ENCODE measurements at places on chromosomes 16 and 17.

GRCh38 chr16:50202926-50203624 is 50.0 kb downstream of the TENT4B start:
- no peak for DNase-seq

DNA sequence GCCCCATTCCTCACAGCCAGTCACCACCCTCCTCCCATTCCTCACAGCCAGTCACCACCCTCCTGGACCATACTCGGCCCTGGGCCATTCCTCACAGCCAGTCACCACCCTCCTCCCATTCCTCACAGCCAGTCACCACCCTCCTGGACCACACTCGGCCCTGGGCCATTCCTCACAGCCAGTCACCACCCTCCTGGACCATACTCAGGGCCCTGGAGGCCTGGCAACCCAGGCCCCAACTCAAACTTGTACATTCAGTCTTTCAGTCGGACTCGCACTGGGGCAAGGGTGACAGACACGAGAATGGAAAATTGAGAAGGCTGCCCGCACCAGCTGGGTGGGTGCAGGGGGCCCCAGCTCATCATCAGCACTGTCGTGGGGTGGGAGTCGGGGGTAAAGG is 30.4 kb upstream of the FOXK2 start:
- no peak for DNase-seq

DNA sequence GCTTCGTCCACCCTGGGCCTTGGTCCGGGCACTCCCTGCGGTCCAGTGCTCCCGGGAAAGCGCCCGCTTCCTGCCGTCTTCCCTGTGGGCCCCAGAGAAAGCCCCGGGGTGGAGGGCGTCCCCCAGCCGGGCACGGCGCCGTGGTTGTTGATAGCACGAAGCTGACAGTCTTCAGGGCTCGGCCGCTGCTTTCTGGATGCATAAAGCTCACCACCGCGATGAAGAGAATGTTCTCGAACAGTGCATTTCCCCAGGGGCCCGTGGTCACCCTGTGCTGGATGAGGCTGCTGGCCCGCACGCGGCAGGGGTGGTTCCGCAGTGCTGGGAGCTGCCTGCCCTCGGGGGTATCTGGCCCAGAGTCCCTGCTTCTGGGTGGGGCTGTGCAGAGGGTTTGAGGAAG is 53.2 kb downstream of the BAHCC1 start:
- no peak for DNase-seq

- DNase-seq, result peak; percentile 98
Observed at GRCh38 chr17:30378825-30379302, at the start of gene CPD. CPD (plus strand) TSS chr17:30378927; CDS start chr17:30378981, 54 bp downstream.

DNA sequence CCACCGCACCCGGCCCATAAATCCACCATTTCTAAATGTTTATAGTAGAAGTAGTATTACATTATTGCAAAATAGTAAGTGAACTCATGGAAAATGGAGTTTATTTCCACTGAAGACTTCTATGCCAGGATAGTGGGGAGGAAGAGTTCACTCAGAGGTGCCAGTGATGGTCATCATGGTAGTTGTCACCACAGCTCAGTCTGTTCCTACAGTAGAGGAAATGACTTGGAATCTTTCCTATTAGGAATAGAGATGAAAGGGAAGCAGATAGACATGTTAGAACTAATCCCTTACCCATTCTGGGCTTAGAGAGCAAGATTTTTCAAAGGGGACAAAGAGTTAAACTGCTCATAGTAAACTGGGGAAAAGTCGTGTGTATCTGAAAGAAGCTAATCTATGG is 20.1 kb downstream of the MRPL45 start:
- no peak for DNase-seq

DNA sequence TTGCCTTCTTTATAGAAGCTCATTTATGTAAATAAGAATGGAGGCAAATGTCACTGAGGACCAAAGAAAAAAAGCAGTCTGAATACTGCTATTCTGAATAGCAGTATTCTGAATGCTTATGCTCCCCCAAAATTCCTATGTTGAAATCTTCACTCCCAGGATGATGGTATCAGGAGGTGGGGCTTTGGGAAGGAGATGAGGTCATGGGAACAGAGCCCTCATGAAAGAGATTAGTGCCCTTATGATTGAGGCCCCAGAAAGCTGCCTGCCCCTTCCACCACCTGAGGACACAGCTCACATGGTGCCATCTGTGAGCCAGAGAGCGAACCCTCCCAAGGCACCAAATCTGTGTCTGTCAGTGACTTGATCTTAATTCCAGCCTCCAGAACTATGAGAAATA is 28.8 kb downstream of the HEATR6 start:
- no peak for DNase-seq

GRCh38 chr16:56203052-56203451 is 11.8 kb downstream of the GNAO1 start:
- DNase-seq, result peak; percentile 80

DNA sequence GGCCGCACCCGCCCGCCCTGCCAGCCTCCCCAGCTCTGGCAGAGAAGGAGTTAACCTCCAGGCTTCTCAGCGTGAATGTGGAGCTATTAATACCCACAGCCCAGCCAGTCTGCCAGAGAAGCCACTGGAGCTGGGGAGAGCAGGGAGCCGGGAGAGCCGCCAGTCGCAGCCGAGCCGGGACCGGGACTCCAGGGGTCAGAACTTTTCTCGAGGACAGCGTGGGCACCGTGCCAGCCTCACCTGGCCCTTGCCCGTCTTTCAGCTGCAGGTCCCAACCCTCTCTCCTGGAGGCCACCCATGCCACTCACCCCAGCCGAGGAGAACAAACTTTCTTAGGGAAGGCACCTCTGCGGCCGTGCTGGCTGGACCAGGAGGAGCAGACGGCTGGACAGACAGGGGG is 33.8 kb upstream of the SBK1 start:
- no peak for DNase-seq

- no peak for DNase-seq
Observed at GRCh38 chr17:8290043-8290442, 1.6 kb downstream of the RANGRF start.

DNA sequence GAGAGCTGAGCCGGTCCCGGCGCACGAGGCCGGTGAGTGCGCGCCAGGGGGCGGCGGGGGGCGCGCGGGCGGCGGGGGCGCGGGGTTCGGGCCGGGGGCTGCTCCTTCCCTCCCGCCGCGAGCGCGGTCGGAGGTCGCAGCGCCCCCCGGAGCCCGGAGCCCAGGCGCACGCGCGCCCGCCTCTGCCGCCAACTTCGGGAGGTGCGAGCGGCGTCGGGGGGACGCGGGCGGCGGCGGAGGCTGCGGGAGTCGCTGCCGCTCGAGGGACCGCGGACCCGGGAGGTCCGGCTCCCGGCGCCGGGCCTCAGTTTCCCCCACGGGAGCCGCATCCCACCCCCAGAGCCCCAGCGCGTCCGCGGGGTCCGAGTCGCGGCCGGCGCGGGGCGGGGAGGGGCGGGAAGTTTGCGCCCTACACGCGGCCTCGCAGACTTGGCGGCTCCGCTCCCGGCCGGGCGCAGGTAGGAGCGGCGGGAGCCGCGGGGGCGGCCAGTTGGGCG is at the start of gene PRR35:
Gene PRR35 (plus strand): TSS at position 191 of the 497 bp plus-strand sequence. CDS start 2,901 bp downstream, outside the sequence.
- no peak for DNase-seq

DNA sequence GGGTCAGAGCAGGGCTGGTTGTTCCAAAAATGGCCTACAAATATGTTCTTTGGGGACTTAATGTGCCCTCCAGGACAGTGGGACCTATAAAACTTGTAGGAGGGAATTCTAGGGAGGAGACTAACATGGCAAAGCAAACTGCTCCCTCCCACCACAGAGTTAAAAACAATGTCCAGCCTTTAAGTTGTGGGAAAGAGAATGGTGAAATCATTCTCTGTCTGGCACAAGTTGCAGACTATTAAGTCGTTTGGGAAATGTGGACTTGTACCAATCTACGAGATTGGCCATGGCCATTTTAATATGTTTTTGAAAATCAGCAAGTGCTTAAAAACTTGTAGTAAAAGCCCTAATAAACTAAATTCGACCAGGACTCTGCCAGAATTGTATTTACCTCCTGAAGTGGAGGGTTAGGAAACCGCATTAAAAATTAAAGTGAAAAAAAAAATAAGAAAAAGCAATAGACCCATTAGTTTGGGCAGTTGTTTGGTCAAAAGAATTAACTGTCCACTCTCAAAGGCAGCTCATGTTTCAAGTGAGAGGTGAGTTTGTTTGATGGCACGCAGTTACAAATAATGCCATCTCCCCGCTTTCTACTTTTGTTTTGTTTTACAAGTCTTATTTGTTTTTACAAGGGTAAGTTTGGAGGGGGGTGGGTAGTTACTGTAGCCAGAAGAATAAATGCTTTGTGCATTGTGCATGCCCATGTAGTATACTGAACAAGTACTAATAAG is 32.4 kb downstream of the ANKFN1 start:
- DNase-seq, result no peak

GRCh38 chr17:2500446-2500845 is 11.2 kb downstream of the METTL16 start:
- no peak for DNase-seq

GRCh38 chr16:86494039-86494564 is 16.2 kb upstream of the FOXF1 start:
- no peak for DNase-seq

- no peak for DNase-seq
Observed at GRCh38 chr16:73368715-73369114, 320.8 kb upstream of the ZFHX3 start.

GRCh38 chr17:55576996-55577586 is 65.8 kb upstream of the SMIM36 start:
- DNase-seq, result peak; percentile 31

- no peak for DNase-seq
Observed at GRCh38 chr16:53946746-53947386, 242.9 kb downstream of the FTO start.

DNA sequence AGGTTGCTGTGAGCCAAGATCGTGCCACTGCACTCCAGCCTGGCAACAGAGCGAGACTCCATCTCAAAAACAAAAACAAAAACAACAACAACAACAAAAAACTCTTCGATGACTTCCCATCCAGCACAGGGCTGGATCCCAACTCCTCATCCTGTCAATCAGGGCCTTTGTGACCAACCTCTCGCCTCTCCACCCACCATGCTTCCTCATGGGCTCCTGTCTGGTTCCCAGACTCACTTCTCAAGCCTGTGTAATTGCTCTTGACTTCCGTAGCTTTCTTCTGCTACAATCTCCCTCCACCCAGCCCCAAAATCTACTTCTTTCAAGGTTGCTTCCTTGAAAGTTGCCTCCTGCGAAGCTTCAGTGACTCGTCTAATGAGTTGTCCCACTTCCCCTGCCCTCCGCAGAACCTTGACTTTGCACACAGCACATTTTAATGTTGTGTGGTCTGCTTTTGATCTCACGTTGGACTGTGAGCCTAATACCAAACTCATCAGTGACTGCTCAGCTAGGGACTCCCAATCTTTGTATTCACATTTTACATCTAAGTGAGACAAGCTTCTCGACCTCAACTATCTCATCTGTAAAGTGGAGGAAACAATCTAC is 936 bp upstream of the RASL10B start:
- DNase-seq, result no peak

DNA sequence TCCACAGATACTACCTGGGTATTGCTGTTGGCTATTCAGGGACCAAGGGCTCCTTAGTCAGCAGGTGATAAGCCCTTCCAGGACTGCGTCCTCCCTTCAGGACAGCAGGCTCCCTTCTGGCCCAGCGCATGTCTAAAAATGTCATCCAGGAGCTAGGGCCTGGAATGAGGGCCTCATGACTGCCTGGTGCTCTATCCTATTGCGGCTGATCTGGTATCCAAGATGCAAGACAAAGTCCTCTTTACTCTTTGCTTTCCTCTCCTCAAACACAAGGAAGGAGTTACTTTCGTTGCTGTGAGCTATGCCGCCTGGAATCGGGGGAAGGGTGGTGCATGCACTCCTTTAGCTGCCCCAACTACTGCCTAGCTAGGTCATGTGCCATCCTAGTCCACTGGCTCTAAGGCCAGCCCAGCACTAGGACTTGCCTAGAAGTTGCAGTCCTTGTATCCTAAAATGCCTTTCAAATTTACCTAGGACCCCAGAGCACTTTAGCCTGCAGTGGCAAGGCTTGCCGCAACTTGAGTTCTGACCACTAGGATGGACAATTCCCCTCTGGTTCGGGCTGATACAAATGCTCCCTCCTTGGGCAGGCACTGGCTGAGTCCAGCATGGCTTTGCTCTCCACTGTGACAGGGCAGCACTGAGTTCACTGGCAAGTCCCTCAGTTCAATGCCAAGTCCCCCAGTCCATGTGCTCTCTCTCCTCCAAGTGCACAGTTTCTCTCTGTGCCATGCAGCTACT is 10.1 kb upstream of the TMEM219 start:
- no peak for DNase-seq

GRCh38 chr17:6170349-6170748 is 100.2 kb downstream of the WSCD1 start:
- DNase-seq, result no peak

DNA sequence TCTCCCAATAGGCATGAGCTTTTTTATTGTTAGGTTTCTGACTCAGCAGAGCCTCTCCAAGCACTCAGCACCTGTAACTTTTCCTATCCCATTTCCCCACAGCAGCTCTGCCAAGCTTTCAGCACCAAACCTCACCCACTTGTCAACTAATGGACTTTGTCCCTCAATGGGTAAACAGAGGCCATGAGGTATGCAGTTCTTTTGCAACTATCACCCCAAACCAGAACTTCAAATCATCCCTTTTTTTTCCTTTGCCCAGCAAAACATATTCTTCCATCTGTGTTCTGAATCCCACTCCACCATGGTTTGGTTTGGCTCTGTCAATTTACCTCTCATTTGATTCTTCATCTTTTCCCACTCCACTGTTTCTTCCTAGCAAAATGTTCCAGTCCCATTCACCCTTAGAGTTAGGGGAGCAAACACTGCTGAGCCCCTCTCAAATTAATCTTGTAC is 58.1 kb downstream of the TOX3 start:
- DNase-seq, result no peak

- no peak for DNase-seq
Observed at GRCh38 chr17:83065660-83066542, 13.5 kb upstream of the METRNL start.

- no peak for DNase-seq
Observed at GRCh38 chr17:33142705-33143299, 150.3 kb downstream of the ASIC2 start.

DNA sequence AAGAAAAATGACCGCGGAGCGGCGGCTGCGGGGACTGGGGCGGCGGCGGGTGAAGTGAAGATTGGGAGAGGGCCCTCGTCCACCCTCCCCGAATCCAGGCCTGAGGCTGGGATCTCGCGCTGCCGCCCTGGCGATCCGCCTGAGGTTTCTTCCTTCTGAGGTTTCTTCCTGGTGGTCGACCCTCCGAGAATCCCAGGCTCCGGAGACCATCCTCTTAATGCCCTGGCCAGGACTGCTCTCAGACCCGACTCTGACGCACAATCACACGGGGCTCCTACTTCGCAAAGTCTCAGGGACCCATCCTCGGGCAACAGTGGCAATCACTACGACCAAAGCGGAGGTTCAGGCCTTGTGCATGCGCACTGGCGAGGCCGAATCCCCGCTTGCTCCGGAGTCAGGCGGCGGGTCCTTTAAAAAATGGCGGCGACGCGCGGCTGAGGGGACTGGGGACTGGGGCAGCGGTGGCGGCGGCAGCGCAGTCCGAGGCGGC is 18.0 kb upstream of the KCNJ18 start:
- no peak for DNase-seq

Data from germinal center (tissue), 1 donor.